Lung microvascular endothelial cell (primary cell): ENCODE measurements at places on chromosomes 5 and 9. TPM values are rescaled to one million over a fixed set of nuclear protein-coding genes. Genes with fewer than 3 reads are reported as not detected.

DNA sequence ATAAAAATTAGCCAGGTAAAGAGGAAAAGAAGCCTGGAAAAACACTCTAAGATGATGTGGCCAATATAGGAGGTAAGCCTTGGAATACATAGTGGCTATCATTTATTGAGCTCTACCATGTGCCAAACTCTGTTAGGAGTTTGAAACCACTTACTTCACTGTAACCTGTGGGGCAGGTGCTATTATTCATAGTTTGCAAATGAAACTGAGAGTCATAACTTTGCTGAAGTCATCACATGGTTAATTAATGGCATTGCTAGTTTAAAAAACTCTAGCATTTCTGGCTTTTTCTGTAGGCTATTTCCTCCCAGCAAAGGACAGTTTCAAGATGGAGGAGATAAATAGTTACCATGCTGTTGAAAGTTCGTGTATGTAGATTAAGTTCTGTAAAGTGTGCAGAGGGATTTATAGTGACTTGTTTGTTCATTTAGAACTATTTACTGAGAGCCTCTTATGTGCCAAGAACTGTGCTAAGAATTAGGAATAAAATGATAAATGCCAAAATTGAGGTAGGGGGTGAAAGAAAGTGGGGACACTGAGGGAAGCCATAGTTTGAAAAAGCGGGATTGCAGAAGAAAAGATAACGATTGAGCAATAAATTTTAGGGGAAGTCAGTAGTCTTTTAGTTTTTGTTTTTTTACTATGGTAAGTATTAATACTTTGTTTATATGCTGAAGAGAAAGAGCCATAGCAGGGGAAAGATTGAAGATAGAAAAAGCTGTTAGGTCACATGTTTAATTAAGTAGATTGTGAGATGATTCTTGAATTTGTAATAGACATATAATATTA, 57.2 kb downstream of the WDR70 start:
- DNase-seq = no peak

The LCN12 gene
- not detected in 2 replicates for total RNA-seq

GRCh38 chr9:123514766-123515165, 158.8 kb downstream of the CRB2 start:
- DNase-seq = no peak

DNA sequence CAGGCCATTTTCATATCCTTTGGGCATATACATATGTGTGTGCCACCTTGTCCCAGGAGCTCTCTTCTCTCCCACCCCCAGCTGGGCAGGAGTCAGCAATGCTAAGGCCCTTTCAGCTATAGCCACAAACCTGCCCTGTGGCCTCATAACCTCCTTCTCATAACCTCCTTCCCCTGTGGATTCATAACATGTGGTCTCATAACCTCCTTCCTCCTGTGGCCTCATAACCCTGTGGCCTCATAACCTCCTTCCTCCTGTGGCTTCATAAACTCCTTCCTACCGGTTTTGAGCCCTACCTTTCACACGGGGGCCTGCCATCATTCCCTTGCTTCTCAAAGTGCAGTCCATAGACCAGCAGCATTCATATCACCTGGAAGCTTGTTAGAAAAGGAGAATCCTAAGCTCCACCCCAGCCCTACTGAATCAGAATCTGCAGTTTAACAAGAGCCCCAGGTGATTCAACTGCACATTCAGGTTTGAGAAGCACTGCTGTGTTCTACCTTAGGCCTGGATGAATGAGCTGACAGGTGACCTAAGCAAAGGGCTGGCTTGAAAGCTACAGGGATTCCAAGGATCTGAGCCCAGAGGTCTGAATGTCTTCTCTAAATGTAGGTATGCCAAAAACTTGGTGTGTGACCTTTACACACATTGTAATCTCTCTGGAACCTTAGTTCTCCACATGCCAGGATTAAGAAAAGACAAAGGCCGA, 41.9 kb upstream of the PLPP6 start:
- no peak for DNase-seq

DNA sequence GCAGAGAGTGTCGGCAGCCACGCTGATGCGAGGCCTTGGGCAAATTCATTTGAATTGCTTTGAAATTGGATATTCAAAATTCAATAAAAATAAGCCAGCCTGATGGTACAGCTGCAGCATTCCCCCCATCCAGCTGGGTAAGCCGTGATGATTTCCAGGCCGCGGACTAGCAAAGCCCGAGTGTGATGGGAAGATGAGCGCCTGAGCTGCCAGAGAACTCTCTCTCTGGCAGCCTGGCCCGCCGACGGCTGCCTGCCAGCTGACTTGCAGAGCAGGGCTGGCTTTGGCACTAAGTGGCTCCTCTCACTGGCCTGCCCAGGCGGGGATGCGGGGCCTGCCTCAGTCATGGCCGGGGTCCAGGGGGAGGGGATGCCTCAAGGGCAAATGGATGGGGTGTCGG, 268.3 kb upstream of the WWC1 start:
- no peak for DNase-seq

GRCh38 chr5:105947461-105947860, 1723.3 kb downstream of the EFNA5 start:
- no peak for DNase-seq

DNA sequence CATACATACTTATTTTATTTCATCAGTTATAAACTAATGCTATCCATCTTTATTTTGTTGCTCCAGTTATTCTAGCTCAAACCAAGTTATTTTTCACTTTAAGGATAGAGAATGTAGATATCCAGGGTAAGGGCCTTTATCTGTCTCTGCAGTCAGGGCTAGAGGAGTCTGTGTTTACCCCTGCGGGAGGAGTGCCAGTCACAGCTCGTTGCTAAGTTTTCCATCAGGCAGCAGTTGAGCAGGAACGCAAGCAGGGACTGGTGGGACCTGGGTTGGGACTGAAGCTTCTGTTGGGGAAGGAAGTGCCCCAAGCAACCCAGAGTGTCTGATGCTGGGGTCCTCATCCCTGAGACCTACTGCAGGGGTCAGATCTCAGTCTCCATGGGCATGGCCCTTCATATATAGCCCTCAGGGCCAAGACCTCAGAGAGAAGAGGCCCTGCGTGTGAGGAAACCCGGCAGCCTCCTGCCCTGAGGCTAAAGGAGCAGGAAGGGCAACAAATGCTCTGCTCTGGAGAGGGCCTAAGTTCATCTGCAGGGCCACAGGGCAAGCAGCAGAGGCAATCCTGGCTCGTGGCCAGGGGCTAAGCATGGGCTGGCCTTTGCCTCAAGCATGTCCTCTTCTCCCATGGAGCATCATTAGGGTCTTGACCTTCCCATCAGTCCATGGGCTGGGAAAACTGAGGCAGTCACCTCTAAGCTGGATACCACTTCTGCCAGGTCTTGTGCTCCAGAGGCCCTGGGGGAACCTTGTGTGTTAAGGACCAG, 6.6 kb downstream of the SLC22A4 start:
- no peak for DNase-seq

DNA sequence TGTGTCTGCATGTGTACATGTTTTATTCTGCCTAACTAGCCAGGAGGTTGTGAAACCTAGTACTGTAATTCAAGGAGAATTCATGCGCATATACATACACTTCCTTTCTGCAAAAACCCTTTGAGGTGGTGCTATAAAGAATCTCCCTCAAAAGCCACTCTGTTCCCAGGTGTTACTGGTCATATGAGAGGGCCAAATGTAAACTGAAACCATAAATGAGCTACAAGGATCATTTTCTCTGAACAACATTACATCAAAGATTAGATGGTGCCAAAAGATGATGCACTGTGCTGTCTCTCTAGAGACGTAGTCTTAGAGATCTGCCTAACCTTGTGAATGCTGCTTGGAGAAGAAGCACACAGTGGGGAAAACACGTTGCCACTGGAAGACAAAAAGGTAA, 15.7 kb downstream of the NREP start:
- DNase-seq = no peak

- DNase-seq = no peak
Measured at GRCh38 chr5:60404171-60404570, 295.8 kb downstream of the DEPDC1B start.

DNA sequence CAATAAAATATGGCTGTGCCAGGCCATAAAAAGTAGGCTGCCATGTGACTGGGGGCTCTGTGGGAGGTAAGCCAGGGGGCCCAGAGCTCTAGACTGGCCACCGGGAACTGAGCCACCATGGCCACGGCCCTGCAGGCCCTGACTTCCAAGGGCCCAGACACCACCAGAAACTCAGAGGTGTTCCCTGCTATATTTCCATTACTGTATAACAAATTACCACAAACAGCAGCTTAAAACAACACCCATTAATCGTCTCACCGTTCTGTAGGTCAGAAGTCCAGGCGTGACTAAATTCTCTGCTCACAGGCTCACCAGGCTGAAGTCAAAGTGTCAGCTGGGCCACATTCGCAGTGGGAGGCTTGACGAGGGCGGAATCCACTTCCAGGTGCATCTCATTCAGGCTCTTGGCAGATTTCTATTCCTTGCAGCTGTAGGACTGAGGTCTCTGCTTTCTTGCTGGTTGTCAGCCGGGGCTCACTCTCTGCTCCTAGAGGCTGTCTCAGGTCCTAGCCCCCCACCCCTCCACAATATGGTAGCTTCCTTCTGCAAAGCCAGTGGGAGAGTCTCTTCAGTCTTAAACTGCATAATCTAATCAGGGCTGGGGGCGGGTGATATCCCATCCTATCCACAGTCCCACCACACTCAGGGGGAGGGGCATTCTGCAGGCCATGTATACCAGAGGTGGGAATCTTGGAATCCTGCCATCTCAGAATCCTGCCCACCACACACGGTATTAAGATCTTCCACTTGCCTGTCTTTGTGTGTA, 125.4 kb downstream of the C5orf15 start:
- no peak for DNase-seq
